ENCODE measurements at places on chromosomes 6 and 20.
A peak's percentile ranks its signal among the peaks of the same experiment; 100 is the strongest.

GRCh38 chr20:45845452-45845851, 11.7 kb downstream of the ACOT8 start:
- DNase-seq = no peak

GRCh38 chr6:33212857-33213165, 4.5 kb downstream of the RING1 start:
- no peak for DNase-seq

- DNase-seq = no peak
These were observed 177.9 kb upstream of the ZNF184 start for GRCh38 chr6:27650620-27651370.

DNA sequence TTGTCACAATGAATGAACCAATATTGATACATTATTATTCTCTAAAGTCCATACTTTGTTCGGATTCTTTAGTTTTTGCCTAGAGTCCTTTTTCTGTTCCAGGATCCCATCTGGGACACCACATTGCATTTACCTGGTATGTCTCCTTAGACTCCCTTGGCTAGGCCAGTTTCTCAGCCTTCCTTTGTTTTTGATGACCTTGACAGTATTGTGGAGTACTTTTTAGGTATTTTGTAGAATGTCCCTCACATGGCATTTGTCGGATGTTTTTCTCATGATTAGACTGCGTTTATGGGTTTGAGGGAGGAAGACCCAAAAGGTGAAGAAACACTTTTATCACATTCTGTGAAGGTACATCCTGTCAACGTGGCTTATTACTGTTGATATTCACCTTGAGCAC, 16.9 kb downstream of the PPP1R14C start:
- no peak for DNase-seq

DNA sequence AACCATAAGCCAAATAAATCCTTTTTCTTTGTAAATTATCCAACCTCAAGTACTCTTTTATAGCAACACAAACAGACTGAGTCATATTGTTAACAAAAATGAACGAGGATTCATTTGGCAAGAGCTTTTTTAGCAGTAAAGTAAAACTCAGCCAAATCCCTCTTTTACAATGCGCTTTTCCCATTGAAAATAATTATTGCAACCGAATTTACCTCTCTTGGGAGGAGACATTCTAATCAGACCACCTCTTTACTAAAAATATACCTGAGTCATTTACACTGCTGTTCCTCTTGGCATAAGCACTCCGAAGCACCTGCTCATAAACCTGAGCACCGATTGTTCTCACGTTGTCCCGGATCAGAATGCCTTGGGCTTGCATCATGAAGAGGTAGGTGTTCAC, 57.4 kb downstream of the B4GALT5 start:
- no peak for DNase-seq

DNA sequence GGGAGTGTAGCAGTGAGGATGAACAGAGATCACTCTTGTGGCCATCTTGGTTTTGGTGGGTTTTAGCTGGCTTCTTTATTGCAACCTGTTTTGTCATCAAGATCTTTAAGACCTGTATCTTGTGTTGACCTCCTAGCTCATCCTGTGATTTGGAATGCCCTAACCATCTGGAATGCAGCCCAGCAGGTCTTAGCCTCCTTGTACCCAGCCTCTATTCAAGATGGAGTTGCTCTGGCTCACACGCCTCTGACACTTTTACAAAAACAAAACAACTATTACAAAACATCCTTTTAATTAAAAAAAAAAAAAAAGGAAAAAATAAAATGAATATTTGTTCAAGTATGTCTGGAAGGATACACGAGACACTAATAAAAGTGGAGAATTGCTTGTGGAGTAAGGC, 62.4 kb downstream of the PHACTR2 start:
- DNase-seq = no peak

- DNase-seq = no peak
These were observed 277.3 kb upstream of the PRND start for GRCh38 chr20:4444404-4444803.

GRCh38 chr6:113364766-113365165, 492.4 kb upstream of the MARCKS start:
- no peak for DNase-seq

DNA sequence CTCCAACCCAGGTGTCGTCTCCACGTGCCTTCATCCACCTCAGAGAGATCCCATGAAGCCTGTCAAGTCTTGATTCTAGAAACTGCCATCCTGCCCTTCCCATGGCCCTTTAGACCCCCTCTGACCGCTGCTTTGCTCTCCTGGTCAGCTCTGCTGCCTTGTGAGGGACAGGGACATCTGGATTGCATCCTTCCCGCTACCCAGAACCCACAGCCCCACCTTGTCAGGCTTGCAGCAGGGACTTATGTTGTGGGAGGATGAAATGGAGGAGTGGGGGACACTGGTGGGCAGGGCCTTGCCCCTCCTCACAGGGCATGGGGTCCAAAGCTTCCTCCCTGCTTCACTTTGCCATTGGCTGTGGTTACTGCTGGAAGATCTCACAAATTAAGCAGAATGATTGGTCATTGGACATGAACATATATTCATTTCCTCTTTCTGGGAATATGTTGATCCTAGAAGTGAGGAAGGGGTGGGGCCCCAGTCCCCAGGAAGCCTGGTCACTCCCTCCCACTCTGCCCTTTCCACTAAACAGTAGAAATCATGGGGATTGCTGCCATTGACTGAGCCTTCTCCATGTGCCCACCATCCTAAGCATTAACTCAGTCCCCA, 4.5 kb downstream of the GLP1R start:
- no peak for DNase-seq

GRCh38 chr6:98054453-98054852, 771.4 kb upstream of the MMS22L start:
- no peak for DNase-seq

GRCh38 chr20:4169360-4170190, 154.2 kb upstream of the RNF24 start:
- DNase-seq = no peak

DNA sequence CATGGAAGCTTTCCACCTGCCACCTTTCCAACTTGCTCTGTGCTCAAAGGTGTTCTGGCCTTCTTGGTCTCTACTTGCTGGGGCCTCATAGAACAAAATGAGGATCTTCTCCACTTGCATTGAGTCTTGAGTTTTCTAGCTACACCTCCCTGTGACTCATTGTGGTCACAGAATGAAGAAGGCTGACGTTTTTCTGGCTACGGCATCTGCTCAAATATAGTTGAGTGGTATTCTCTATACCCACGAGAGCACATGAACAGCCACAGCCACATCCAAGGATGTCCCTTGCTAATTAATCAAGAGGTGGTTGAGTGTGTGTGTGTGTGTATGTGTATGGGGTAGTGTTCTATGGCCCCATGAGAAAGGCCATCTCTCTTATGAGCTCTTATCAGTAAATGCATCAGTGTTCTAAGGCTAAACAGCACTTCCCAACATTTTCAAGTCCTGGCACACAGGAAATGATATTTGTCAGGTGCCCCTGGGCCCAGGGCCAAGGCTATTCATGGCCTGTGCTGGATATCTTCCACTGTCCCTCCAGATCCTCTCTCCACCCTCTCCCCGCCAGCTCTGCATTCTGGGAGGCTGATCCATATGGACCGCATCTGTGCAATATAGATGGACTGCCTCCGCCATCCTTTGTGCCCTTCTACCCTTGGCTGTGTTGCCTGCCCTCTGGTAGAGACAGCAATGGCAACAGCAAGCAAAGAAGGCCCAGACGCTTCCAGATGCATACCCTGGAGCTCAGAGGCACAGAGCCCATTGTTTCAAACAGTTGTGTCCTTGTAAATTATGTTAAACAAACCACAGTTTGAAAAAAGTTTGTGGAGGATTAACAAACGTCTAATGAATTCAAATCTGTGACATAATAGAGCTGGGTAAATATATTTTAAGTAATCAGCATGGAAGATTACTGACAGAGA, 150.2 kb downstream of the LRFN2 start:
- peak; percentile 3 for DNase-seq

GRCh38 chr6:169886631-169887227, 135.3 kb downstream of the ERMARD start:
- no peak for DNase-seq

DNA sequence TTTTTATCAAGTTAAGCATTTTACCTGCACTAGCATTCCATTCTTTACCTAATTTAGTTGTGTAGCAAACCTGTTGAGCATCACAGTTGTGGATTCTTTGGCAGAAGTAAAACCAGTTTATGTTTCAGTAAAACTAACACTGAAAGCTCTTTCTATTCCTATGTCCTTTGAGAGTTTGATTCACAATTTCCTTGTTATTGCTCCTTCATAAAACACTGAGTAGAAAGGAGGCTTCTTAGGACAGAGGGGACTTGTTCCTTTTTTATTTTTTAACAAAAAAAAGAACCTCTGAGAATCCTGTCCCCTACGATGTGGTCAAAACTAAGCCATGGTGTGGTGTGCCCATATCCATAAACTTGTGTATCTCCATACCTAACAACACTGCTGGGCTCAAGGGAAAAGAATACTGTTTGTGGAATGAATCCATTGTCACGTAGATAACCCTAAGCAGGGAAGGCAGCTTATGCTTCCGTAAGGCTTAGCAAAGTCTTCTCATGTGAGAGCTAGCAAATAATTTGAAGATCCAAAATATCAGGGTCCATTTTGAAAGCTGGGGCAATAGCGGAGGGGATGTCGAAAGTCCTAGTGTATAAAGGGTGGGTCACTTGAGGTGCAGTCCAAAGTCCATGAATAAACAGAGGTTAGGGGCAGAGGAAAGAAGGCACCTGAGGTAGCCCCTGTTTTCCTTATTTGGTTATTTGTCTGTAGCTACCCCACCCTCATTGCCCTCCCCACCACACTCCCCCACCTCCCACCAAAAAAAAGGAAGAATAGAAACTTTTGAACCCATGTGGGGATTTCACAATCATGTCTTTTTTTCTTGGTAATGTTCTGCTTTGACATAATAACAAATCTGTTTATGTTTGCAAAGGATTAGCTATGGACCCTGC, 71.0 kb downstream of the PLAGL1 start:
- no peak for DNase-seq

DNA sequence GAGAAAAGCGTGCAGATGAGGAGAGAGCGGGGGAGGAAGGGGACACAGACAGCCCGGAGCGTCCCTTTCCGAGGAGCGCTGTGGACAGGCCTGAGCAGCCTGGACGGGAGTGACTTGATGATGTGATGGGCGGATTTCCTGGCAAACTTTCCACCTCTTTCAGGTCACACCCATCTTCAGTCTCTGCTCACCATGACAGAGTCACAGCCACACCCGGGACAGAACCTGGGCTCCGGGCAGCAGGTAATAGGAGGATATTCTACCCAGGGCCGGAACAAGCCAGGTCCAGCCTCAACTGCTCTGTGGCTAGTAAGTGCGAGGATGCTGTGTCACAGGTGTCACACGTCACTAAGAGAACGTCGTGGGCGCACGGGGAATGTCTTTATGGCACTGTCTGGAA, 84.3 kb downstream of the THBS2 start:
- no peak for DNase-seq

Data from amygdala (tissue), 56 donors.